Glomerular endothelial cell (primary cell): ENCODE measurements at places on chromosomes 6 and 20. TPM values are rescaled to one million over a fixed set of nuclear protein-coding genes. Genes with fewer than 3 reads are reported as not detected.

DNA sequence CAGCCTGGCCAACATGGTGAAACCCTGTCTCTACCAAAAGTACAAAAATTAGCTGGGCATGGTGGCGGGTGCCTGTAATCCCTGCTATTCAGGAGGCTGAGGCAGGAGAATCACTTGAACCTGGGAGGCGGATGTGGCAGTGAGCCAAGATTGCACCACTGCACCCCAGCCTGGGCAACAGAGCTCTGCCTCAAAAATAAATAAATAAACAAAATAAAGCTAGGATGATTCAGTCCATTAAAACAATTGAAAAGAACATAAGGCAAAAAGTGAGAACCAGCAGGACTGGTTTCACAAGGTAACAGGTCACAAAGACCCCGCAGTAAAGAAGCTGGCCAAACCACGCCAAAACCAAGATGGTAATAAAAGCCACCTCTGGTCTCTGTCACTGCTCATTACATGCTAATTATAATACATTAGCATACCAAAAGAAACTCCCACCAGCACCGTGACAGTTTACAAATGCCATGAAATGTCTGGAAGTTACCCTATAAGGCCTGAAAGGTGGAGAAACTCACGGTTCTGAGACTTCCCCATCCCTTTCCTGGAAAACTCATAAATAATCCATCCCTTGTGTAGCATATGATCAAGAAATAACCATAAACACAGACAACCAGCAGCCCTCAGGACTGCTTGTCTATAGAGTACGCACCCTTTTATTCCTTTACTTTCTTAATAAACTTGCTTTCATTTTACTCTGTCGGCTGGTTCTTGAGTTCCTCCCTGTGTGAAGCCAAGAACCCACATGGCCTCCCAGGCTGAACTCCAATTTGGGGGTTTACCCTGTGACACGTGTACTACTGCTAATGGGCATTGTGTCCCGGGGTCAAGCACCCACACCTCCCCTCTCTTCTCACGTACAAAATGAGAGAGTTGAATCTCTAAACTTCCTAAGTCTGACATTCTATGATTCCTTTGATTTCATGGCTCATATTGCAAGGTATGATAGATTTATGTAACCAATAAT, 10.2 kb downstream of the LAMA4 start:
- DNase-seq = no peak

GRCh38 chr6:322940-323729, 30.8 kb downstream of the DUSP22 start:
- no peak for DNase-seq

- no peak for DNase-seq
These were observed 11.2 kb downstream of the ITCH start for GRCh38 chr20:34374209-34374760.

GRCh38 chr6:154615483-154616025, 105.1 kb upstream of the CNKSR3 start:
- no peak for DNase-seq

GRCh38 chr6:45092135-45092534, 236.0 kb upstream of the RUNX2 start:
- no peak for DNase-seq

DNA sequence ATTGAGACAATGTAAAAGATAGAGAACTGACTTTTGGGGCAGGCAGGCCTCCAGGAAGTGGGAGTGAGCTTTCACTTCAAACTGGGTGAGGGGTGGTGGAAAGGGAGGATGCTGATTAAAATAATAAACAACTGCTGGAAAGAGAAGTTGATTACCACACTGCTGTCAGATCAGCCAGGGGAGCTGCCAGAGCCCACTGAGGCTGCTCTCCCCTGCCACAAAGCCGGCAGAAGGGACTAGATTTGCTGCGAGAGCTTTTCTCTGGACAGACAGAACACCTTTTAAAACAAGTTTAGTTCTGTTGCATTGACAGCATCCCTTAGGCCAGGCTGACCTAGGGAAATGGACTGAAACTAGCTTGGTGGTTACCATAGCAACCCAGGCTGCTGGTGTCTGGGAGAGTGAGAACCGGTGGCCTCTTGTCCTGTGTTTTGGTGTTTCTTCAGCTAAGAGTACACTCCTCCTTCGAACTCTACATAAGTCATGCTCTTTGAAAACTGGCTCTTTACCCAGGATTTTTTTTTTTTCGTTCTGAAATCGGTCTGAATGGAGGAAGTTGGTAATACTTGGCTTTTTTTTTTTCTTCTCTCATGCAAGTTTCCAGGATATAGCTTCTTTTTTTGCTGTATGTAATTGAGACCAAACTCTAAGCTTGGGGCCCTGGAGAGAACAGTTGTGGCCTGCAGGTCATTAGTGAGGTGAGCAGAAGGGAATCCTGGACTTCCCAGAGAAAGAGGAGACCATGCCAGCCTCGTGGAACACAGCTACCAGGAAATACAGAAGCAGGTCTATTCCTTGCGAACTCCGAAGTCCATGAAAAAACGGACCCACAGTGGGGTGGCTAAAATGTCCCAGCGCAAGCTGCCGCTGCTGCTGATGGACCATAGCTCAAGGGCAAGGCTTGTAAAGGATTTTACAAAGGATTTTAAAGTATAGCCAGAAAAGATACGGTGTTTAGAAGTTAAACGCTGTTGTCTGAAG, 374.4 kb downstream of the UTRN start:
- no peak for DNase-seq

DNA sequence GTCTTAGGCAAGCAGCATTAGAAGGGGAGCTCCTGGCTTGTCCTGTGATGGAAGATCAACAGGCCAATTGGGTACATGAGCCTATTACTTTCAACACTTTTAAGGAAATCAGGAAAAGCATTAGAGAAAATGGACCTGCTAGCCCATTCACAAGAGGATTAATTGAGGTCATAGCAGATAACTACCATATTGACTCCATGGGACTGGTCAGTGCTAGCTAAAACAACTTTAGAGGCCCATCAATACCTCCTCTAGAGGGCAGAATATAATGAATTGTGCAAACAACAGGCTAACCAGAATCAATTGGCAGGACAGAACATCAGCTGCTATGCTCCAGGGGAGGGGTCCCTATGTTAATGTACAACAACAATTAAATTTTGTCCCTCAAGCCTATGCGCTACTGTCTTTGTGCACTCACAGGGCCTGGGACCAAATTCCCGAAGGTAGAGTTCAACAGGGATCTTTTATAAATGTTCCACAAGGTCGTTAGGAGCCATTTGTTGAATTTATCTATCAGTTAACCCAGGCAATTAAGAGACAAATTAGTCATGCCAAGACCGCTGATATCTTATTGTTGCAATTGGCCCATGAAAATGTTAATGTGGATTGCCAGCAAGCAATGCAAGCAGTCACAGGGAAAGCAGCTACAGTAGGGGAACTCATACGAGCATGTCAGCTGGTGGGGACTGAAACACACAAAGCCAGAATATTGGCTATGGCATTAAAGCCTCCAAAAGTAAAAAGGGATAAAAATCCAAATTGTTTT, 106.6 kb upstream of the BTN3A2 start:
- no peak for DNase-seq

ARMH2 gene
- total RNA-seq = not detected in 2 replicates

COL20A1 gene
- total RNA-seq = not detected in 2 replicates
